T follicular helper cell (primary cell): ENCODE measurements at places on chromosomes 13 and 19.

DNA sequence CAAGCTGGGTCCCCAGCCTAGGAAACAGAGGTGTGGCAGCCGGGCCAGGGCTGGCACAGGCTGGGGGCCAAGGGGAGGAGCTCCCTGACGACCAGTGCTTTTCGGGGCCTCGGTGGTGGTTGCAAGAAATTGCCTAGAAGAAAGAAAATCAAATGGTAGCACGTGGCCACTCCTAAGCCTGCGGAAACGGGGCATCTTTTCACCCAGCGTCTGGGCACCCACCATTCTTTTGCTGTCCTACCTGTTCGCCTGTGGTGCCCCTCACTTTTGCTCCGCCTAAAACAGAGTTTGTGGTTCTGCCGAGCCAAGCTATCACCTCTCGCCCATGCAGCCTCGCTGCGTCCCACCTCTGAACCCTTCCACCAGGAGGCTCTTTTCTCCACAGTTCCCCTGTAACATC is 7.1 kb upstream of the KRTDAP start:
- DNase-seq, result no peak

DNA sequence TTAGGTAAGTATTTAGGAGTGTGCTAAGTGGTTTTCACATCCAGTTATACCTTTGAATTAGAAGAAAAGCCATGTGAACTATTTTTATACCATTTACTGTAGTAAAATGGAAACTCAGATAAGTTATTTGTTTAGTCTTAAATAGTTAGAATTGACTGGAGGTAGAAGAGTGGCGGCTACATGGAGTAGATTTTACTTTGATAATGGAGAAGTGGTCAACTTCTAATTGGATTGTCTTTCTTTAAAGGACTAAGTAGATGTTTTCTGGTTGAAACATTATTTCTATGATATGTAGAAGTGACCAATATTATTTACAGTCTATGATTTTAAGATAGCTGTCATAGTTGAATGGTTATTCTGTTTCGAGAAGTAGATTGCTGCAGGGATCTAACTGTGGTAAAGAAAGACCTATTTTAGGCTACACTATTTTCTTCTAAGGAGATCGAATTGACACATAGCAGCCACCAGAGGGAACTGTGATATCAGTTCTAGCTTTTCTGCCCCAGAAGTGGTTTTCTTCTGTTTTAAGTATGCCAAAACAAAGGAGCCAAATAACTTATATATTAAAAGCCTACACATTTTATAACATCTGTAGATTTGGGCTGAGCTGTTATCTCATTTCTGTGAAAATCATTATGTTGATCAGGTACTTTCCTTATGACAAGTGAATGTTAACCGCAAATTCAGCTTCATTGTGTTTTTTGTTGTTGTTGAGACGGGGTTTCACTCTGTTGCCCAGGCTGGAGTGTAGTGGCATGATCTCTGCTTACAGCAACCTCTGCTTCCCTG is 26.1 kb downstream of the ZMYM2 start:
- DNase-seq, result no peak

DNA sequence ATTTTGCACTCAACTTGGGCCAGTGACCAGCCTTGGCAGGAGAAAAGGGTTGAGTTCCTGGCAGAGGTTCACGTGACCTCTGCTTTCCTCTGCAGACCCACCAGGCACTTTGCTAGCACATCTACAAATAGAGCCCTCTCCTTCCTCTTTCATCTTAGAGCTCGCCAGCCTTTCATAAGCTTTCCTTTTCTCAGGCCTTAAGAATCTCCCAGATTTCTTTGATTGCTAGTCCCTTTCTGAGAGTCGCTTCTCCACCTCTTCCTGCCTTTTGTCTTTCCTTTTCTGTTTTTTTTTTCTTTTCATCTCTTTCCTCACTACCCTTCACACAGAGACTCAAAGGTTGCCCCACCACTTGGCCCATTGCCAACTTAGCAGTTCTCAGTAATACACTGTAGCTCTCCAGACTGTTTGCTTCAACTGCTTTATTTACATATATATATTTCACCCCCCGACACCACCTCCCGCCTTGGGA is 375.7 kb upstream of the SPRY2 start:
- DNase-seq, result no peak

- DNase-seq, result no peak
Observed at GRCh38 chr13:73397496-73398305, 338.9 kb downstream of the KLF5 start.

DNA sequence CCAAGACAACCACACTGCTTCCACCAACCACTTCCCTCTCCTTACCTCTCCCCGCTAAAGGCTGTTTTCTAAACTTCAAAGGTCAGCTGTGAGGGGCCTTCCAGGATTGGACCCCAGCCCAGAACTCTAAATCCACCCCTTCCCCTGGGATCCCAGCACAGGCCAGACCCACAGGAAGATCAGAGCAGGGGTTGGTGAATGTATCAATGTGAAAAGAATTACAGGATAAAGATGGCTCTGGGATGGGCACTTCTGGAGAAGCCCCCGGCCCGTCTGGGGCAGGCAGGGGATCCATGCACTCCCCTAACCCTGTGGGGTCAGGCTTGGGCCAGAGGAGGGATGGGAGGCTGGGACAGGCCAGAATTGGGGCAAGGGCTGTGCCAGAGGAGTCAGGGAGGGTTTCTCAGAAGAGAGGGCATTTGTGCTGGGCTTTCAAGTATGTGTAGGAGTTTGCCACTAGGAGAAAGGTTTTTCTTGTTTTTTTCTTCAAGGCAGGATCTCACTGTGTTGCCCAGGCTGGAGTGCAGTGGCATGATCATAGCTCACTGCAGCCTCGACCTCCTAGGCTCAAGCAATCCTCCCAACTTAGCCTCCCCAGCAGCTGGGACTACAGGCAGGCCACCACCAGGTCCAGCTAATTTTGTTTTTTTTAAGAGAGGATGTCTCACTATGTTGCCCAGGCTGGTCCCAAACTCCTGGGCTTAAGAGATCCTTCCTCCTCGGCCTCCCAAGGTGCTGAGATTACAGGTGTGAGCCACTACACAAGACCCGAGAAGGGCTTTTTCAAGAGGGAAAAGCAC is 1.0 kb upstream of the MEF2B start:
- DNase-seq, result no peak

DNA sequence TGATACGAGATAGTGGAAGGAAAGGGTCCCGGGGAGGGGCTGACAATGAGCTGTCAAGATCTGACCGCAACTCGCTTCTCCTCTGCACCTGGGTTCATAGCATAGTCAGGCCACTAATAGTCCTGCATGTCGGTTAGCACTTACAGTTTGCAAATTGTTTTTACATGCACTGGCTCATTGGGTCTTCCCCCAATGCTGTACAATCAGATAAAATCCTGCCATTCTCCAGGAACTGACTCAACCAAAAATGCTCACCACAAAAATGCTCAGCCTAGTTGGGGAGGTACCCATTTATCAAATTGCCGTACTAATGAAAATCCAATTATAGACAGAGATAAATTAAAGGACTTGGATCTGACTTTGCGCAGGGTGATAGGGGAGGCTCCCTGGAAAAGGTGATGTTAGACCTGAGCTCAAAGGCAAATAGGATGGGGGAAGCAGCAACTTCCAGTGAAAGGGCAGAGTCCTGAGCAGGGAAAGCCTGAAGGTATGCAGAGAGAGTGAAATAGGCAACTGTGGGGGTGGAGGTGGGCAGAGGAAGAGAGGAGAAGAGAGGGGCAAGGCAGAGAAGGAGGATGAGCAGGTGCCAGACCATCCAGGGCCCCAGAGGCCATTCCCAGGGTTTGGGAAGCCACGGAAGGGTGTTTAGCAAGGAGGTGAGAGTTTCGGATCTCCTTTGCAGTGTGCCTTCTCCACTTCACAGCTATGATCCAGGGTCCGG is 326.1 kb upstream of the TSHZ3 start:
- no peak for DNase-seq

- no peak for DNase-seq
Observed at GRCh38 chr13:113053376-113053775, 52.2 kb upstream of the F7 start.

DNA sequence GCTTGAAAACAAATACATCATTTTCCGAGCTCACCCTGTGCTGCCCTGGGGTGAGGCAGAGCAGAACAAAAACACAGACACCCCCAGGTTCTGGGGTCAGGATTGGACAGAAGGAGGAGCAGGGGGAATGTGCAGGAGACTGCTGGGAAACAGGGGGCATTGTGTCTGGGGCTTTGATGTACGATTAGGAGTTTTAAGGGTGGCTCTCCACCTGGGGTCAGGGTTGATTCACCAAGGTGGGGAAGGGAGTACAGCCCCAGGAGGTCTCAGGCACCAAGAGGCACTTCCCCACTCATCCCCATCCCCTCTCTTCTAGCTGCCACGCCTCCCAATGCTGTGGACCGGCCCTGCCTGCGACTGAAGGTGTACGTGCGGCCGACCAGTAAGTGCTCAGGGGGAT is 12.6 kb downstream of the EFNA2 start:
- no peak for DNase-seq

DNA sequence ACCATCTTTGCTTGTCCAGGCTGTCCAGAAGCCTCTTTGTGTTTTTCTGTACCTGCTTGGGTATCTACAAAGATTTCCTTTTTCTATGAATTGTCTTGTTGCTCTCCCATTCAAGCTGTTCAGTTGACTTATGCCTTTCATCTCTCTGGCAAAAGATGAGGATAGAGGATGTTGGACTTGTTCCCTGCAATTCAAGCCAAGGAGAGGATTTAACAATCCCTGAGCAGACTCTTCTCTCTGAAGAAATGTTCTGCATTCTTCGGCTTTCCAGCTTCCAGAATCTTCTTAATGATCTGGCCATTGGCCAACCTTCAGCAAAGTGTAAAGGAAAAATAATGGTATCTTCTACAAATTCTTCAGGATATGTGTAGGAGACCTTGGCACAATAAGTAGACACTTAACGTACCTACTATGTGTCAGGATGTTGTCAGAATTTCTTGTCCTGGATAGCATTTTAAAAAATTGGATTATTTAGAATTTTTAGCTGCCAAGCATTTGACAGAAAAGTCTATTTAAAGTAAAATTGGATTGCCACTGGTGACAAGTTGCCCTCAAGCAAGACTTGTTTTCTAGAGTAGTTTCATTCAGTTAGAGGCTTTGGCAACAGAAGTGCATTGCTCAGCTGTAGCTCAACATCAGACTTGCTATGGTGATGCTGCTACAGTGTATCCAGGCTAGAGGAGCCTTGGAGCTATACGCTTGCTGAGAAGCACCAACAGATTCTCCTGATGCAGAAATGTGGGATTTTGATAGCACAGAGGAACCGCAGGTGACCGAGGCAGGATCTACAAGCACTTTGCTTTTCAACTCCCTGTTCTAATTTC is 455.7 kb downstream of the SUCLA2 start:
- no peak for DNase-seq

DNA sequence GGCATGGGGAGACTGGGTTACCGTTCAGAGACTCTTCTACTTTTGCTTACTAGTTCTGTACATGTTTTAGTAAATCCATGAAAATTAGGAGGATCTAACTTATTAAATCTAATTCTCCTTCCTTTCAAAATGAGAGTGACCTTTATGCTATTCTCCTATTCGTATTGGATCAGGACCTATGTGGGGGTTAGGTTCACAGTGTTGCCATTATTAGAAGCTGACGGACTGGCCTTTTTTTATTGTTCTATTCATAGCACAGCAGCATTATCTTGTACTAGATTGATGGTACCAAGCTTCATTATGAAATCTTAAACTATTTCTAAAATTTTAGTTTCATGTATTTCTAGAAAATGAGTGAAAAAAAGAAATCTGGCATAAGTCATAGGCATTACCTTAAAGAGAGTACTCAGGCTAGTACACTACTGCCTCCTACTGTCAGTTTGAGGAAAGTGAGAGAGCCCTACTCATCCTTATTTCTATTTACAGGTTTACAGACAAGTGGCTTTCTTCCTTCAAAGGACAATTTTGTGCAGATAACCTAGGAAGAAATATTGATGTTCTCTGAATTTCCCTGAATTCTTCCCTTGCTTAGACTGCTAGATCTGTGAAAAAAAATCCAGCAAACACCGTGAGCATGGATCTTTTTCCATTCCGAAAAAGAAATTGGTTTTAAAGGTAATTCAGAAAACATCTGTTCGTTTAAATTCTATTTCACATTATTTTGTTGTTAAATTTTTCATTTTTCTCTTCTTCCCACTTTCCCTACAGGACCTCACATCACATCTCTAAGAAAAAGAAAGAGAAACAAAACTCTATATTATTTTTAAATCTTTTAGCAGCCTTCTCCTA is 485.5 kb downstream of the DIAPH3 start:
- DNase-seq, result no peak

- DNase-seq, result no peak
Observed at GRCh38 chr19:36041831-36042230, 9.2 kb upstream of the CLIP3 start.

DNA sequence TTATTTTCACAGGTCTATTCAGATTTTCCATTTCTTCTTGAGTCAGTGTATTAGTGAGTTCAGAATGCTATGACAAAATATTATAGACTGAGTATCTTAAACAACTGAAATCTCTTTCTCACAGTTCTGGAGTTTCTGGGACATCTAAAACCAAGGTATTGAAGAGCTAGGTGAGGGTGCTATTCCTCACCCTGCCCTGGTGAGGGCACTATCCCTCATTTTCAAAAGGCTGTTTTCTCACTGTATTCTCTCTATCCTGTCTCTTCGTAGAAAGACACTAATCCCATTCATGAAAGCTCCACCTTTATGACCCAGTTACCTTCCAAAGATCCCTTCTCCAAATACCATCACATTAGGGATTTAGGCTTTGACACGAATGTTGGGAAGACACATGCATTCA is 1617.1 kb downstream of the PCDH9 start:
- no peak for DNase-seq

DNA sequence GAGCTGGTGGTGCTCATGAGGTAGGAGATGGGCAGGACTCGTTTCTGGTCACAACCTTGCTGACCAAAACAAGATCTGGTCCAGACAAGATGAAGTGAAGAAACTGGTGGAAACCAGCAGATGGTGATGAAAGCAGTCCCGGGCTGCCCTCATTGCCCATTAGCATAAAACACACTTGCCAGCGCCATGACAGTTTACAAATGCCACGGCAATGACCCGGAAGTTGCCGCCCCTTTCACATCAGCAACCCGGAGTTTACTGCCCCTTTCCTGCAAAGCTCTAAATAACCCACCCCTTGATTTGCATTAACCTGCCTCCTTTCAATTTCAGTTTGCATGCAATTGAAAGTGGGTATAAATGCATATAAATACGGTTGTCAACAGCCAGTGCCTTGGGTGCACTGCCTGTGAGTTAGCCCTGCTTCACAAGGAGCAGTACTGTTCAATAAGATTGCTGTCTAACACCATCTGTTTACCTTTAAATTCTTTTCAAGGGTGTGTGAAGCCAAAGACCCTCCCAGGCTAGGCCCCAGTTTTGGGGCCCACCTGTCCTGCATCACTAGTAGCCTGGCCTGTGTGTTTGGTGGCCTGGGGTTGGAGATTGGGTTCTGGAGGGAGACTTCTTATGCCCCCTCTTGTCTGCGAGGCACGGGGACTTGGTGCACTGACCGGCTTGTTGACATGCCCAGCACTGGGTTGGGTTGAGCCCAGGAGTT is 38.8 kb downstream of the CHST8 start:
- DNase-seq, result no peak

- no peak for DNase-seq
Observed at GRCh38 chr13:75473468-75473867, 8.5 kb downstream of the TBC1D4 start.

GRCh38 chr19:29650772-29651387 is 14.4 kb upstream of the PLEKHF1 start:
- no peak for DNase-seq

- DNase-seq, result no peak
Observed at GRCh38 chr13:79910875-79911540, 429.9 kb downstream of the SPRY2 start.

- DNase-seq, result no peak
Observed at GRCh38 chr19:38809592-38810252, 3.0 kb downstream of the LGALS4 start.
